Central memory CD8-positive, alpha-beta T cell (primary cell): ENCODE measurements at places on chromosomes 5 and 9.

GRCh38 chr5:160260006-160260775 lies 30.9 kb downstream of the FABP6 start:
- no peak for DNase-seq
- H3K36me3 ChIP-seq, result peaks cover 2% of the 10 kb centered on the region
- H3K4me1 ChIP-seq, result no peaks in the 10 kb centered on the region
- H3K27ac ChIP-seq, result no peak overlapping the region
- H3K27me3 ChIP-seq, result peaks cover 47% of the 10 kb centered on the region
- no peak overlapping the region for H3K4me3 ChIP-seq

DNA sequence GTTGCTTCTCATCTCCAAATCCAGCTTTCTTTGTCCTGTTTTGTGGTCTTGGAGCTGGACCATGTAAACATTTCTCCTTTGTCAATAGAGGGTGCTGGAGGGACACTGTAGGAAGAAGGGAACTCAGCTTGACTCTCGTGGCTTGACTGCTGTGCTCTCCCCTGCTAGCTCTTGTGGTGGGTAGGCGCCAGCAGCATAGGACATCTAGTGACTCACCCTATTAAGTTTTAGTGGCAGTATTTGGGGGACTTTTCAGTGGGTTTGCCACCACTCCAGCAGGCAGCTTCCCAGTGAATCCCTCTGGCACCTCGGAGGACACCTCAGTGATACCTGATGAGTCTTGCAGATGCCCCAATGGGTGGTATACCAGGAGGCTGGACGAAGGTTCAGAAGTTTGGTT lies 97.8 kb downstream of the TSSK1B start:
- no peaks in the 10 kb centered on the region for H3K36me3 ChIP-seq
- no peak overlapping the region for H3K27ac ChIP-seq
- peaks cover 18% of the 10 kb centered on the region for H3K27me3 ChIP-seq
- no peak overlapping the region for H3K4me3 ChIP-seq
- no peak for DNase-seq

GRCh38 chr5:2371419-2371710 lies 380.1 kb downstream of the IRX2 start:
- no peak for DNase-seq
- H3K27me3 ChIP-seq, result no peaks in the 10 kb centered on the region
- H3K36me3 ChIP-seq, result no peaks in the 10 kb centered on the region
- no peaks in the 10 kb centered on the region for H3K4me1 ChIP-seq

DNA sequence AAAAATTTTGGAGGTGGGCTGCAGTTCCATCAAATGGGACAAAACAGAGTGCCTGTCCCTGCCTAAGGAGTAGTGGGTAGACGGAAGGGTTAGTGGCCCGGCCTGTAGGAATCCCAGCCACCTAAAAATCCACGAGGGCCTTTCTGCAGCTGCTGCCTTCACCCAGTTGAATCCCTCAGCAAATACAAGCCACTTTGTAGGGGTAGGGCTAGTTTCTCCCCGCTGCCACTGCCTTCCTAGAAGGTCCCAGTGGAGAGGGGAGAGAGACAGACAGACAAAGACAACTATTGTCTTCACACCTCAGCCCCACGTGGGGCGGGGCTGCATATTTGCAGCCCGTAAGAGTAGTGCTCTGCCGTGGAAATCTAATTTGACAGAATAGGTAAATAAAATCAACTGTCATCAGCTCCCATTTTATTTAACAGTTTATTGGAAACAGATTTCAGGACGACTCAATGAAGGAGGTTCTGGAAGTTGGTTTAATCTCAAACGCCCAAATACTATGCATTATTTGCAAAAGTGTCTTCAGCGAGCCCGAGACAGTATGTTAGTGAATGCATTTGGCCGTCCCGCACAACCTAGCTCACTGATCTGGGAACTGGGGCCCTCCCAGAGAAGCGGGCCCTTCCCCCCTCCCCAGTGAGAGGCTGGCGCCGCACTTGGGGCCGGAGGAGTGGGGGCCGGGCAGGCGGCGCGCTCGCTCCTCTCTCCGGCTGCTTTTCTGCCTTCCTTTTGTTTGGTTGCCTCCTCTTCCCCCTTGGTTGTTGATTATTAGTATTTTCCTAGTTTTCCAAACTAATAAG lies 67.6 kb upstream of the TBCA start:
- H3K27ac ChIP-seq, result no peak overlapping the region
- H3K27me3 ChIP-seq, result peaks cover 72% of the 10 kb centered on the region
- DNase-seq, result no peak

DNA sequence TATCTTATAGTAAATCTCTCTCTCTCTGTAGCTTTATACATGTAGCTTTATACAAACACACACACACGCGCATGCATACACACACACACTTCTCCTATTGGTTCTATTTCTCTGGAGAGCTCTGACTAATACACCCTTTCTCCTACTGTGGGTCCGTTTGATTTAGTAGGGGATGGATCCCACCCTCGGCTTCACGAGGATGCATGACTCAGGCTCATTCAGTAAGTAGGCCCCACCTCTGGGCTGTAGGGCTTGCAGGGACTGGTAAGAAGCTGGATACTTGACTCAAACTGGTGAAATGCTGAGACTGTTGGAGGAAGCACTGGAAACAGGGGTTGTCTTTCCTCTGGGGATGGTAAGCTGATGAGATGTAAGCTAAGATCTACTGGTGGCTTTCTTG lies 98.7 kb downstream of the SLC24A2 start:
- H3K27ac ChIP-seq, result no peak overlapping the region
- no peaks in the 10 kb centered on the region for H3K27me3 ChIP-seq
- no peaks in the 10 kb centered on the region for H3K4me1 ChIP-seq
- no peak overlapping the region for H3K4me3 ChIP-seq

DNA sequence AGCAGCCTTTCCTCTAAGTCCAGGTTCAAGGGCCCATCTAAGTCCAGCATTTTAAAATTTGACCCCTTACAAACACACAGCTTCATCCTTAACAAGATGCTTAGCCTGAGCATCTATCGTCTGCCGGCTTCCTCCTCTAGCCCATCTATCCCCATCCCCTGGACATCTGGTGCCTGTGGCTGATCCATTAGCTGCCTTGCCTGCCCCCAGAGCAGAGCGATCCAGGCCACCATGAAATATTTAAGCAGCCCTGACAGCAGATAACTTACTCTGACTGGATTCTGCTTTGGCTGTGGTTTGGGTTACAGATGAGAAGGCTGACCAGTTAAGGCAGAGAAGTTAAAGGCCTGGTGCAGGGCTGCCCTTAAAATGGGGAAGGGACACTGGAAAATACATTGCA lies 30.9 kb upstream of the CPEB4 start:
- no peaks in the 10 kb centered on the region for H3K4me1 ChIP-seq
- H3K4me3 ChIP-seq, result no peak overlapping the region
- DNase-seq, result no peak

GRCh38 chr9:100111235-100111634 lies 12.2 kb downstream of the INVS start:
- no peak overlapping the region for H3K4me3 ChIP-seq
- peaks cover 4% of the 10 kb centered on the region for H3K36me3 ChIP-seq
- H3K4me1 ChIP-seq, result peaks cover 9% of the 10 kb centered on the region
- no peaks in the 10 kb centered on the region for H3K27me3 ChIP-seq
- H3K27ac ChIP-seq, result no peak overlapping the region

GRCh38 chr9:33908749-33909148 lies 91.8 kb downstream of the UBE2R2 start:
- no peak for DNase-seq
- no peak overlapping the region for H3K27ac ChIP-seq
- peaks cover 22% of the 10 kb centered on the region for H3K4me1 ChIP-seq

GRCh38 chr5:2015124-2015848 lies 132.6 kb upstream of the IRX4 start:
- DNase-seq, result no peak
- no peaks in the 10 kb centered on the region for H3K4me1 ChIP-seq
- no peaks in the 10 kb centered on the region for H3K36me3 ChIP-seq
- H3K4me3 ChIP-seq, result no peak overlapping the region
- H3K27me3 ChIP-seq, result peaks cover 23% of the 10 kb centered on the region

DNA sequence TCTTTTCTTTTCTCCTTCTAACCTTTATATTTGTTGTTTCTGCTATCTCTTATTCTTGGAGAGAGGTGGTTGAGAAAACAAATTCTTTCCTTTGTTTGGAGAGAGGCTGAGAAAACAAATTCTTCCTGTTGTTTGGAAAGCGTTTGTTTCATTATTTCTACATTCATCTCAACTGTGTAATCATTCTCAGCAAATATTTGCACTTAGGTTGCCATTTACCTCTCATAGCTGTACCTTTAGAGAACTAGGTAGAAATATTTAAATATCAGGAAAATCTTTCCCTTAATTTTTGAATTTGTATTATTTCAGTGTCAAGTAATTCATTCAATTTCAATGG lies 1824.4 kb upstream of the CDH9 start:
- H3K4me3 ChIP-seq, result no peak overlapping the region
- H3K36me3 ChIP-seq, result no peaks in the 10 kb centered on the region
- no peaks in the 10 kb centered on the region for H3K27me3 ChIP-seq
- H3K27ac ChIP-seq, result no peak overlapping the region
- no peaks in the 10 kb centered on the region for H3K4me1 ChIP-seq

DNA sequence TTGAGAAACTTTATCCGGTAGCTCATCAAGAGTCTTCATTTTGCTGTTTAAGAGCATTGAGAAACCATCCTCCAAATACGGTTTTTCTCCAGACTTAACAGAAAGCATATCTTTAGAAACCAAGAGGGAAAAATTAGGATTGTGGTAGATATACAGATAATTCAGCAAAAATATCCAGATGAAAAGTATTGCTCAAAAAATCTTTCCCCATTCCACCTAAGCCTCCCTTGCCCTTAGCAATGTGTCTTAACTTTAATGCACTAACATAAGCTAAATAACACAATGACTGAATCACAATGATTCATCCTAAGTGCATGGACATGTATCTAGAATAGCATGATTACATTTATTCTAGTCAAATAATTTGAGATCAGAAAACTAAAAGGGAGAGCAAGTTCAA lies 130.3 kb upstream of the TARS1 start:
- H3K4me3 ChIP-seq, result no peak overlapping the region
- DNase-seq, result no peak
- peaks cover 2% of the 10 kb centered on the region for H3K36me3 ChIP-seq
- no peak overlapping the region for H3K27ac ChIP-seq
- H3K4me1 ChIP-seq, result no peaks in the 10 kb centered on the region

DNA sequence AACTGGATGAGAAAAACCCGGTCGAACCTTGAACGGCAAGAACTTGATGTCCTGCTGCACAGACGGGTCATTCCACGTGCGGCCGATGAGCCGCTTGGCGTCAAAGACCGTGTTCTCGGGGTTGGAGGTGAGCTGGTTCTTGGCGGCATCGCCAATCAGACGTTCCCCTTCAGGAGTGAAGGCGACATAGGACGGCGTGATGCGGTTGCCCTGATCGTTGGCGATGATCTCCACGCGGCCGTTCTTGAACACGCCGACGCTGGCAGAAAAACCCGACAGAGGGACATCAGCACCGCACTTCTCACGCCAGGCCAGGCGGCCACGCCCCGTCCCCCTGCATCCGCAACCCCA lies 519 bp downstream of the HSPA5 start:
- H3K27ac ChIP-seq, result peak overlapping the region; percentile 99
- peak overlapping the region; percentile 96 for H3K4me3 ChIP-seq
- no peak for DNase-seq
- H3K4me1 ChIP-seq, result peaks cover 43% of the 10 kb centered on the region

DNA sequence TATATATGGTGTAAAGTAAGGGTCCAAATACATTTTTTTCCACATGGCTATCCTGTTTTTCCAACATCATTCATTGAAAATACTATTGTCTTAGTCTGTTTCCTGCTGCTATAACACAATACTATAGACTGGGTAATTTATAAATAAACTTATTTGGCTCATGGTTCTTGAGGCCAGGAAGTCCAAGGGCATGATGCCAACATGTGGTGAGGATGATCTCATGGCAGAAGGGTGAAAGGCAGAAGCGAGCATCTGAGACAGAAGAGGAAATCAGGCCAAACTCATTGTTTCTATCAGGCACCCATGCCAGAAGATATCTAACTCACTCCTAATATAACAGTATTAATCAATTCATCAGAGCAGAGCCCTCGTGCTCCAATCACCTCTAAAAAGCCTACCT lies 42.6 kb downstream of the ANKRD55 start:
- no peaks in the 10 kb centered on the region for H3K36me3 ChIP-seq
- H3K27ac ChIP-seq, result no peak overlapping the region
- no peaks in the 10 kb centered on the region for H3K27me3 ChIP-seq
- H3K4me3 ChIP-seq, result no peak overlapping the region
- no peak for DNase-seq

DNA sequence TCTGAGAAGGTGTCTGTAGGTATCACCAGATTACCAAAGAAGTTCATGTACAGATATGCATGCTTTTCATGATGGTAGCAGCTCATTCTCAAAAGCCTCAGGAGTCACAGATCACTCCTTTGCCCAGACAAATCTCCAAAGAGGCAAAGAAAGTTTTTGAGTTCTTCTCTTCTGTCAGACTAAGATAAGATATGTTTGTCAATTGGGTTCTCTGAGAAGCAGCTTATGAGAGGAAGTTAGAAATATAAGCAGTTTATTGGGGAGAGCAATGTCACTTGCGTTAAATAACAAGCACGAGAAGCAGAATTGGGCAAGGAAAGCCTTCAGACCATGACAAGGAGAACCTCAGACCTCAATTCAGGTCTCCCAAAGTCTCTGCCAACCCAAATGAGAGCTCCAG lies 219.2 kb upstream of the KLF4 start:
- DNase-seq, result no peak
- H3K27me3 ChIP-seq, result no peaks in the 10 kb centered on the region
- no peaks in the 10 kb centered on the region for H3K36me3 ChIP-seq
- H3K27ac ChIP-seq, result no peak overlapping the region
- no peak overlapping the region for H3K4me3 ChIP-seq
- H3K4me1 ChIP-seq, result no peaks in the 10 kb centered on the region

DNA sequence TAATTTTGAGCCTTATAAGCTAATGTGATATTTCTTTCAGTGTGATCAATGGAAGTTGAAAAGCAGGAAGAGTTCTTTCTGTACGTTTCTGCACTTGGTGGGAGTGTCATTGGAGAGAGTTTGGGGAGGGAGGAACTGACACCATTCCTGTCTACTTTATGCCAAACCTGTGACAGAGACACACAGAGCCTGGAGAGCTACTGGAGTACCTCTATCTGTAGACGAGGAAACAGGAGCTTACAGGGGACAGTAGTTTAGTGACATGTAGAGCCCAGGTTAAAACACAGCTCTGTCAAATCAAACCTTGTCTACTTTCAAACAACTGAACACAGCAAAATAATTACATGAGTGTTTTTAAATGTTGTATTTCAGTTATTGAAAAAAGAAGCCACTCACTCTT lies 103.6 kb downstream of the PDE4D start:
- no peak for DNase-seq
- no peak overlapping the region for H3K4me3 ChIP-seq
- no peaks in the 10 kb centered on the region for H3K36me3 ChIP-seq

GRCh38 chr9:131410044-131410491 lies 16.2 kb downstream of the PRRC2B start:
- no peaks in the 10 kb centered on the region for H3K27me3 ChIP-seq
- H3K36me3 ChIP-seq, result peaks cover 20% of the 10 kb centered on the region
- peaks cover 84% of the 10 kb centered on the region for H3K4me1 ChIP-seq
- no peak for DNase-seq

DNA sequence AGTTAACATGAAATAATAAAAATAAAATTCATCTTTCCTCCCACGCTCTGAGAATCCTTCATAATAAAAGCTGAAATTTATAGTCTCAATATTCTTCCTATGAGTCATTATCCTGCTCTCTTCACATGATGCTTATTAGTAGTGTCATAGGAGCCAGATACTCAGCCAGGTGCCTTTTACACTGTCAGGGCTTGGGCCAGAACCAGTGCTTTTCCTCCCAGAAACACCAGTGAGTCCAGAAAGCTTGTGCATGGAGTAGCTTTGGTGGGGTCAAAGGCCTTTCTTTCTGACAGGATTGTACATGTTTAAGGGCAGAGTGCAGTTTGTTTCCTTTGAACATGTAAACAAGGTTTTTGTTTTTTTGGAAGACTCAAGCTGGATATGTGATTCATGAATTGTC lies 6.8 kb downstream of the LSM11 start:
- no peak for DNase-seq
- H3K27me3 ChIP-seq, result no peaks in the 10 kb centered on the region
- no peak overlapping the region for H3K4me3 ChIP-seq
- H3K36me3 ChIP-seq, result peaks cover 9% of the 10 kb centered on the region
